ENCODE measurements at places on chromosomes 5 and 9.

DNA sequence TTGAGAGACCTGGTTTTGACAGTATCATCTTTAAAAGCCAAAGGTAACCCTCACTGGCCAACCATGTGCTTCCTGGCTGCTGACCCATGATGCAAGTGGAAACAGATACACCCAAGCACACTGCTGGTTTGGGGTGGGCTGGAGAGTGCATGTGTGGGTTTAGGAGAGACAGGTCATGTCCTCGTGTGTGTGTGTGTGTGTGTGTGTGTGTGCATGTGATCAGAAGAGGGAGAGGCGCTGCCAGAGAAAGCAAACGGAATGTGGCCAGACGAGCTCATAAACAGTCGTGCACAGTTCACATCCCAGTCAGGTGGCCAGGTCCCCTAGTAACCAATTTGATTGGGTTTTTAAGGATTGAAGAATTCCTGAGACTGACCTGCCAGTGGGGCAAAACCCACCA, 112.8 kb upstream of the ICE1 start:
- DNase-seq = no peak

DNA sequence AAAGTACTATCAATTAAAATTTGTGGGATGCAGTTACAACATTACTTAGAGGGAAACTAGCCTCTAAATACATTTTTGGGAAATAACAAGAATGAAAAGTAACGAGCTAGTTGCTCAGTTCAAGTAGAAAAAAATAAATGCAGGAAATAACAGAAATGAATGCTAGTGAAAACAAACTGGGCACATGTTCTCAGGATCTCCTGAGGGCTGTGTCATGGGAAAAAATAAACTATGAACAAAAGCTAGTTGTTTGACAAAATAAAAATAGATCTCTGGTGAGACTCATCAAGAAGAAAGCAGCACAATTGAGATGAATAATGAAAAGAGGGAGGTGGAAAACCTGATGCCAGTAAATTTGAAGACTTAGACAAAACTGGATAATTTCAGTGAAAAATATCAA, 16.3 kb downstream of the IDNK start:
- no peak for DNase-seq

DNA sequence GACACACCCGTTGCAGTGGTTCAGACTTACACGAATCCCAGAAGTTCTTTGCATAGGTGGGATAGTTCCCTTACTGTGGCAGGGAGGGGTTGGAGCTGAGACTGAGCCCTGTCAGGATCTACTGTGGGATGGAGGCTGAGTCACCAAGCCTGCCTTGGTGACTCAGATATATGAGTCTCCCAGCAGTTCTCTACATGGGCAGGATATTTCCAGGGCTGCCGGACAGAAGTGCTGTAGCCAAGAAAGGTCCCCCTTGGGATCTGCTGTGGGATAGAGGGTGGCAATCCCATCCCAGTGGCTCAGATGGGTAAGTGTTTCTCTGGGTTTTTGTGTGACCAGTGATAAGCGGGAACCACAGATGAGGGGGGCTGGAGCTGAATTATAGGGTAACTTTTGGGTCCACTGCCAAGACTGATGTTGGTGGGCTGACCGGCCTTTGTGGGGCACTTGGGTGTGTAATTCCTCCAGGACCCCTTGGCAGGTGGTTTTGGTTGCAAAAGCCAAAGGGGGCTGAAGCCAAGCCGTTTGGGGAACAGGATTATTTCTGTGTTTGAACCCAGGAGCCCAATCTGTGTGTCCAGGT, 18.7 kb downstream of the XRCC4 start:
- no peak for DNase-seq

DNA sequence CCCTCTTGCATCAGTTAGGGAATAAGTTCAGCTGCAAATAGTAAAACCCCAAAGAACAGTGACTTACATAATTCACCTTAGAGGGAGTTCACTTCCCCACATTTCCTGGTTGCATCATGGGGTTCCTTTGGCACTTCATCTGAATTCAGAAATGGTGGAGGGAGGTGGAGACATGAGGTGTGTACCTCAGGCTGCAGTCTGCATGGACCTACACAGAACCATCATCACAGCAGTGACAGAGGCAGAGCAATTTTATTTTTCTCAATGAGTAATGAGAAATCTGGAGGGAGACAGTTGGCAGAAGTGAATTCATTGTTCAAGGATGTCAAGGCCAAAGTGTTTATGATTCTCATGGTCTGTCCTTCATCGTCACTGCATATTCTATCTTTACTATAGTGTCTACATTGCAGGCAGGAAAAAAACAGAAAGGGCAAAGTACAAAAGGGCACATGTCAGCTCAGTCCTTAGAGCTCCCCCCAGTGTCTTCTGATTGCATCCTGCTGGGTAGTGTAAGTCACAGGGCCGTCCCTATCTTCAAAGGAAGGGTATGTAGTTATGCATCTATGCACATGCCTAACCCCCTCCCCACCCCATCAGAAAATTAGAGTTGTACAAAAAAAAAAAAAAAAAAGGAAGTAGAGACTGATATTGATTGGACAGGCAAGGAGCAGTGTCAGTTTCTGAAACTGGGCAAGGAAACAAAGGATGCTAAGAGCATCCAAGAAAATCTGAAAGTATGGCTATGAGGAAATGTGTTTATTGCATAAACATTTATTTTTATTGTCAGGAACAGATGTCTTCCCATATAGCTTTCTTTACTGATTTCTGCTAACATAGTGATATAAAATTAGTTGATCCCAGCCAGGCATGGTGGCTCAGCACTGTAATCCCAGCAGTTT, 132.7 kb upstream of the APC start:
- DNase-seq = no peak

DNA sequence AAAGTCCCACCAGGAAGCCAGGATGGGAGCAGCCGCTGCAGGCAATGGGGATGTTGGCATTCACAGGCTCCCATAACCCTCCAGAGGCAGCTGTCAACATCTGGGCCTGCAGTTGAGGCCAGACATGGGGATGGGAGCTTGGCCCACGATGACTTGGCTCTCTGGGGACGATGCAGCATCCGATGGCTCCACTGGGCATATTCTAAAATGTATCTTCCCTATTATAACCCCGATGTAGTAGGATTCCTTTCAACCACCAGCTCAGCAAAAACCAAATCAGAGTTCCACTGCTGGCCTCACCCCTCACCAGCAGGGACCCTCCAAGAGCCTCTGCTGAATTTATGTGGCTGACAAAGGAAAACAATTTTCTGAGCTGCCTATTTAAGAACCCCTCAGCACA, 7.1 kb downstream of the SPRY4 start:
- DNase-seq = no peak

DNA sequence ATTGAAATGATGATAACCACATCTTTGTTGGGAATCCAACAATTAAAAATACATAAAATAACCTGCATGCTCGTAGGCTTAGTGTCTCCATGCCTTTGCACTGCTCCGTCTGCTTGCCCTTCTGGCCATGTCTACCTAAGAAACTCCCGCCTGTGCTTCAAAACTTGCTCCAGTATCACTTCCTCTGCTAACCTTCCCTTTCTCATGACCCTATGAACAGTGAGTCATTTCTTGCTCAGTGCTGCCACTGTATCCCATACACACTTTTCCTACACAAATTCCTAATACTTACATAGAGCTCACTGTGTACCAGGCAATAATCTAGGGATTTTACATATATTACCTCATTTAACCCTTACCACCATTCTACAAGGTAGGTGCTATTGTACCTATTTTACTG, 33.5 kb downstream of the TMEM245 start:
- no peak for DNase-seq

DNA sequence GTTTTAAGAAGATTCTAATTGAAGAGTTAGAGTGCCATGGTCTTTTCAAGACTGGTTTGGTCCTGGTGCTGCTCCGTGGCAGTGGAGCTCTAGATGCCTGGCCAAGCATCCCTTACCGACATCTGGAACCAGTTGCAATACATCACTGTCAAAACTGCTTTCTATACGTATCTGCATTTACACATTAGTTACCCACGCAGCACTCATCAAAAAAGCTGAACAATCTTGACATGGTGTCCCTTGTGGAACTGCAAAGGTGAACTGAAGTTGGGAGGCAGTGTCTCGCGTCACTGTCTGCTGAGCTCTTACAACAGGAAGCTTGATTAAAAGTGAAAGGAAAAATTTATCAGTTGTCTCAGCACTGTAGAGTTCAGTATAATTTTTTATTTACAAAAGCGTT, 82.6 kb downstream of the PBX3 start:
- DNase-seq = no peak

- DNase-seq = no peak
Observed at GRCh38 chr5:54717459-54717858, 199.9 kb downstream of the SNX18 start.

GRCh38 chr5:108238936-108239887, 142.7 kb downstream of the FBXL17 start:
- no peak for DNase-seq

- no peak for DNase-seq
Observed at GRCh38 chr9:122788831-122789230, at the start of gene OR5C1. TSS of gene OR5C1 (plus strand) at chr9:122788933. CDS start at chr9:122788933, 0 bp downstream.

DNA sequence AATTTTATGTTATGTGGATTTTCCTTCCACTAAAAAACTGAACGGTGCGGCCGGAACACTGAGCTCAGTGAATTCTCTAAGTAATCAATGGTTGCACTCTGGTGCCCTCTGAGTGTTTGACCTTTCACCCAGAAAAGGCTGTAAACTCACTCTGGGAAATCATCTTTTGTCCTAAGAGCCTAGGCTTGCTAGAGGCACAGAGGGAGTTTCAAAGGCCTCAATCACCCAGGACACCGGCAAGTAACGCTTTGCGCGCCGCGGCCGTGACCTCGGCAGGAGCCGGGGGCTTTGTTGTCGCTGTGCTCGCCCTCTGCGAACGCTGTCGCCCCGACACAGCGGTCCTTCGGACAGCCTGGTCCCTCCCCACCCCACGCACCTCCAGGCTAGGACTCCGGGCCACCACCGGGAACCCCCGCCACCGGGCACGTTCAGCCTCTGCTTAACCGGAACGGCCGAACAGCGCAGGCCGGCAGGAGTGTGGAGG, 703 bp downstream of the ISCA1 start:
- DNase-seq = no peak

GRCh38 chr5:80662108-80662507, 7.3 kb upstream of the DHFR start:
- no peak for DNase-seq

GRCh38 chr9:76162086-76162730, 232.0 kb downstream of the RFK start:
- no peak for DNase-seq

- DNase-seq = no peak
Observed at GRCh38 chr9:17520268-17521064, 58.4 kb upstream of the SH3GL2 start.

DNA sequence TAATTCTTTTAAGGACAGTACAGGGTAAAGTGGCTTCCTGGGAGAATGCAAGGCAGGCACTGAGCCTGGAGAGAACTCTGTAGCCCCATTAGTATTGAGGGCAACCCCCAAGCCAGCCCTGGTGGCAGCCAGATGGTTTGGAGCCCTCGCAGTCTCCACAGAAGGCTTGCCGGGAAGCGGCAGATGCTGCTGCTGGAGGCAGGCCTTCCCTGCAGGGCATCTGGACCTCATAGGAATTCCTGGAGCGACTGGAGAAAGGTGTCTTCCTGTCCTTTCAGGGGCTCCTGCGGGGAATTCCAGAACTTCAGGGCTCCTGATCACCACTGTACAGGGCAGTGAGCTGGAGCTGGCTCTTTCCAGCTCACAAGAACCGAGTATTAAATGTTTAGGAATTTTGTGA, 167.5 kb downstream of the INSYN2B start:
- no peak for DNase-seq

DNA sequence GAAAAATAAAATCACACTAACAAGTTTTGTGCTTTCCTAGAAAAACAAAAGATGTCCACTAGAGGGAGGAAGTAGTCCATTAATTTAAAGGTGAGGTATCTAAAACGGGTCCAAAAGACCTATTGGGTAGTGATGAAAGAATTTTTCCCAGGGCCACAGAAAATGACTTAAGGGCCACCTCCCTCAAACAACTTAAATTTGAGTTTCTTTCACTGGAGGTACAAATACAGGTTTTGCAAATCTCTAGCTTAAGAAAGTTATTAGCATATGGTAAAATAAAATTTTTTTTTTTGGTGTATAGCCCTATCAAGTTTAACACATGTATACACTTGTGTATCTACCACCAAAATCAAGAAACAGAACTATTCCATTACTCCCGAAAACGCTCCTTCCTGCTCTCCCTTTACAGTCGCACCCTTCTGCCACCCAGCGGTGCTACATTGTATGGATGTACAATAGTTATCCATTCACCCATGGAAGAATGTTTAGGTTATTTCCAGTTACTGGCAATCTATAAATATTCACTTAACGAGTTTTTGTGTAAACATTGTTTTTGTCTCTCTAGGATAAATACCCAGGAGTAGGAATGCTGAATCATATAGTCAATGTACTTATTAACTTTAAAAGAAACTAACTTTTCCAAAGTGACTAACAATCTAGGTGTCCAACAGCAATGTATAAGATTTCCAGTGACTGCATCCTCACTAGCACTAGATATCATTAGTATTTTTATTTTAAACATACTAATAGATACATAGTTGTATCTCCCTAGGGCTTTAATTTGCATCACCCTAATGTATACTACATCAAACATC, 21.9 kb downstream of the DEPDC1B start:
- DNase-seq = no peak

- no peak for DNase-seq
Observed at GRCh38 chr5:2917093-2917492, 165.6 kb upstream of the IRX2 start.

DNA sequence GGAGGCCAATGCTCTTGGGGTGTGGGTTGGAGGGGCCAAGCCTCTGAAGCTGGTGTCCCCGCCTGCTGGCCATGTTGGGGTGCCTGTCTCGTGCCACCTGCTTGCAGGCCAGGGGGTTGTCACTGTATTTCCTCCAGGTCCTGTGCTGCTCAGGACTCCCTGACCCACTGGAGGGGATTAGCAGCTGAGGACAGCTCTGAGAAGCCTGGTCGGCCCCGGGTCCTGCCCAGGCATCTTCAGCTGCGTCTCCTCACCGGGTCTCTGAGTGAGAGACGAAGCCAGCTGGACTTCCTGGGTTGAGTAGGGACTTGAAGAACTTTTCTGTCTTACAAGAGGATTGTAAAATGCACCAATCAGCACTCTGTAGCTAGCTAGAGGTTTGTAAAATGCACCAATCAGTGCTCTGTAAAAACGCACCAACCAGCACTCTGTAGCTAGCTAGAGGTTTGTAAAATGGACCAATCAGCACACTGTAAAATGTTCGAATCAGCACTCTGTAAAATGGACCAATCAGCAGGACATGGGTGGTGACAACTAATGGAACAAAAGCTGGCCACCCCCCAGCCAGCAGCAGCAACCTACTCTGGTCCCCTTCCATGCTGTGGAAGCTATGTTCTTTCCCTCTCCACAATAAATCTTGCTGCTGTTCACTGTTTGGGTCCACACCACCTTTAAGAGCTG, 20.6 kb upstream of the SLC9A3 start:
- no peak for DNase-seq

GRCh38 chr5:74943905-74944304, 77.7 kb upstream of the FAM169A start:
- no peak for DNase-seq

- no peak for DNase-seq
Observed at GRCh38 chr9:13529321-13530104, 250.0 kb upstream of the MPDZ start.

Data from coronary artery (tissue), 2 donors.